ENCODE measurements at places on chromosomes 2 and 18.

DNA sequence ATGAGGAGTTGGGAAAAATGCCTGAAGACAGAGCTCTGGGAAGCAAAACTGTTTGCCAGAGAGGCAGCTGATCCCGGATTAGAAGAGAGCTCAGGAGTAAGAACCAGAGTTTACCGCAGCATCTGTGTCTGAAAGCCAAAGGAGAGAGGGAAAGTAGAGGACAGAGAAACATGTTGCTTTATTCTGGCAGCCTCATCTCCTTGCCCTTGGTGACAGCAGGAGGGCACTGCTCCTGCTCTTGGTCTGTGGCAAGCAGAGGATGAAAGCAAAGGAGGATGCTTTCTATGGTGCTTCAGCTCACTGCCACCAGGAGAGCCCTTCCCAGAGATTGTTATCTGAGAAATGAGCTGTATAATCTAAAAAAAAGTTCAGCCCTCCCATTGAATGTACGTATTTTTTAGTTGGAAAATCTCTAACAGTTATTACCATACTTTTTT is 7.7 kb downstream of the SLC1A4 start:
- peak; percentile 26 for DNase-seq

DNA sequence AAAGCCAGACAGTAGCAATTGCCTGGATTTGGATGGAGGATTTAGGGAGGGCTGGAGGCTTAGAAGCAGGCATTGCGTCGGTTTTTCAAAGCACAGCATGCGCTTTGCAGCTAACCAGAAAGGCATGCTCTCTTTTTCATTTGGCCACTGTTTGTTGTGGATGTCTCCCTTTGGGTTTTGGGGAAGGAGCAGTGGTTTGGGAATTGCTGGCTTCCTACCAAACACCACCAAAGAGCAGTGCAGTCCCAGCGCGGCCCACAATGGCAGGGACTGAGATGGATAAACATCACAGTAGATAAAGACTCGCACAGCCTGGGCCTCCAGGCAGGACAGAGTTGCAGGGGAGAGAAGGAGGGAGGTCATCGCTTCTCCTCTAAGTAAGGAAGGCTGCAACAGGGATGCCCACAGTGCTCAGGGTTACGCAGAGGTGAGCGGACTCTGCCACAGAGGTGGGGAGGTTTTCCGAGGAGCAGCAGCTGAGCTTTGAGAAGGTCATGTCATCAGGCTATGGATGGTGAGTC is 148.5 kb downstream of the MYT1L start:
- no peak for DNase-seq

DNA sequence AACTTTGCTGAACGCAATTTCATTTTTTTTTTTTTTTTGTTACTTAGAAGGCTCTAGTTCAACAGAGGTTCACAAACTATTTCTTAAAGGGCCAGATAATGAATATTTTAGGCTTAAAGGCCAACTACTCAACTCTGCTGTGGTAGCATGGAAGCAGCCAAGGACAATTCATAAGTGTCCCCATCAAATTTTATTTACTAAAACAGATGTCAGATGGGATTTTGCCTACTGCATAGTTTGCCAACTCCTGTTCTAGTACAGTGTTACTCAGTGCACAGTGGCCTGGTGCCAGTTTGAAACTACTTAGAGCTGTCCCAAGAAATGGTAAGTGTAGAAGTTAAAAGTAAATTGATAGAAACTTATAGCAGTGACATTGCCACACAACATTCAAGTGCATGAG is 949.4 kb upstream of the FANCL start:
- no peak for DNase-seq

DNA sequence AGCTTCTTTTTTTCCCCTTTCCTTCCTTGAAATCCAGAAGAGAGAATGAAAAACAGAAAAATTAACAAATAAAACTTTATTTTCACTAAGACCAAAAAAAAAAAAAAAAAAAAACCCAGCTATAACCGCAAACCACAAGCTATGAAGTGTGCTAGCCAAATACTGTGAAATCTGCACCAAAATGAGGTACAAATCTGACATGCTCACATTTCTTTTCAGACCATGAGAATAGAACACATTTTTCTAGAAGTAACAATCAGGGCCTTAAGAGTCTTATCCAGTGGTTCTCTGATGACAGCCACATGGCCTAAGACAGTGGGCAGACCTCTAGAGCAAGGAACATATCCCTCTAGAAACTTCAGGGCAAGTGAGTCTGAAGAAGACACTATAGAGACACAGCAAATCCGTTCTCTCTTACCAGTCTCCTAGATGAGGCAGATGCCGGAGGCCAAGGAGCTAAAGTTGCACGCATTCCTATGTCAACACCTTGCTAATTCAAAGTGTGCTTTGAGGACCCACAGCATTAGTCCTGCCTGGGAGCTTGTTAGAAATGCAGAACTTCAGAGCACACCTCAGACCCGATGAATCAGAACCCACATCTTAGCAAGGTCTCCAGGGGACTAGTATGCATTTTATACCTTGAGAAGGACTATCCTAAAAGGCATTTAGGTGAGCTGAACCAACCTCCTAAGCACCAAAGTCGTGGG is 317.1 kb downstream of the MYCN start:
- no peak for DNase-seq

- no peak for DNase-seq
These were observed 101.6 kb upstream of the COL5A2 start for GRCh38 chr2:189281201-189281600.

- DNase-seq, result peak; percentile 32
These were observed 184.8 kb downstream of the LNPK start for GRCh38 chr2:175817221-175817620.

DNA sequence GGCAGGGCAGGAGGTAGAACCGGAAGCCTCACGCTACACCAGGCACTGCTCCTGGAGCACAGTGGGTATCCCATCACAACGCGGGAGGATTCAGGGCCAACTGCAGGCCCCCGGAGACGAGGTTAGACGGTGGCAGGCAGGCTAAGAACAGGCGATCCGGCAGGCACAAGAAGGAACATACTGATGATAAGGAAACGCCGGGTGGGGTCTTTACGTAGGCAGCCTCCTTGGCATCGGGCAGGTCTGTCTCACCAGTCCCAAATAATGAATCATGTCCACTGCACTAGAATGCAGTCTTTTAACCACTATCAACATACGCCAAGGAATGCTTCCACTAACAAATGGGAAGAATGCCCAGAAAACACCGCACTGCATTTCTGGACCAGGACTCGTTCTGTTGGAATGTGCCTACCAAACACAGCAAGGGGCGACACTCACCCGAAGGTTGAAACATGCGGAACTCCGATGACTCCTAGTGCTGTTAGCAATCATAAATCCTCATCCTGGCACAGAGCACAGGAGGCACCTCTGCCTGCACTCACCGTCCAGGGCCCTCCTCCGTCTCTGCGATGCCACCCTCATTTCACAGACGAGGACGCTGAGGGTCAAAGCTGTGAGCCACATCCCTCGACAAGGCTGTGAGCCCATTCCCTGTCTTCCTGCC is 35.2 kb downstream of the ZNF516 start:
- peak; percentile 99 for DNase-seq

DNA sequence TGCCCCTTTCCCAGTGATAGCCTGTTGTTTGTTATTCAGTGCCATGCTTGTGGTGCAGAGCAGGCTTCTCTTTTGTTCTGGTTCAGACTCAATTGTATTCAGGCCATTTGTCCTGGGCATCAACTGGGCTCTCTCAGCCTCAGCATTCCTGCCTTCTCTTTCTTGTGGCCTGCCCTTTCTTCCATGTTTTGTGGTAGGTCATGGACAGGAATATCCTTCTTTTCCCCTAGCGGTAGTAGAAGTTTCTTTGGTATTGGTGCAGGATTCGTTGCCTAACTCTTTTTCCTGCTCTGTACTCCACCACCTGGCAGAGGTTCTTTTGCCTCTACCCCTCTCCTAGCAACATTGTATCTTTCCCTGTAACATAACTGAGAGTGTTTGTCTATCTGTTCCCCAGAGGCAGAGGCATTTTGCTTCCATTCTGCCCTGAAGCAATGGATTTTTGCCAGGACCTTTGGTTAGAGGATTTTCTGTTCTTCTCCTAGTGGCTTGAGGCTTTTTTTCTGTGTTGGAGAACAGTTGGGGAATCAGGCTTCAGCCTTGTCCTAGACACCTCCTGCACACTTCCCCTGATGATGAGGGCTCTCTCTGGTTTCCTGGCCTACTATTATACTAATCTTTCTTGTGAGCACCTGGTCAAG is 68.5 kb downstream of the NCOA1 start:
- DNase-seq, result peak; percentile 14

DNA sequence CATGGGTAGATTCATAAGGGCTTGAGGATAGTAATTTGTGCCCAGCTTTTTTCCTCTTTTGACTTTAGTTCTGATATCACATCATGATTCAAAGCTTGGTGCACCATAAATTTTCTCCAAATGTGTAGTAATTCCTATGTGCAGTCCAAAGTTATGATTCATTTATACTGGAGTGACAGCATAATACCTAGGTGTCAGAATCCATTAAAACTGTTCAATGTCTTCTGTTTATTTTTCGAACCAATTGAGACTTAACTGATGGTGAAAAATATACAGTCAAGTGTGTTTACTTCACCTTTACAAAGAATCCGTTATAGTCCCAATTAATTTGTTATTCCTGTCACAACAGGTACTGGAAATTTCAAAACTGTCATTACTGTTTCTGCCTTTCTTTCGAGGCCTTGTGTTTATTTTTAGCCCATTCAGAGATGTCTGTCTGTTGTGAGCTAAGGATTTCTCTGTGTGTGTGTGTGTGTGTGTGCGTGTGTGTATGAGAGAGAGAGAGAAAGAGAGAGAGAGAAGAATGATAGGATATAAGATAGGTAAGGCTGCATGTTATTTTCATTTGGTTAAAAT is 389.7 kb upstream of the ATP5MC3 start:
- no peak for DNase-seq

GRCh38 chr2:70399046-70399445 is 97.2 kb upstream of the FAM136A start:
- DNase-seq, result no peak

GRCh38 chr2:121201796-121202195 is 83.2 kb downstream of the TFCP2L1 start:
- DNase-seq, result no peak

DNA sequence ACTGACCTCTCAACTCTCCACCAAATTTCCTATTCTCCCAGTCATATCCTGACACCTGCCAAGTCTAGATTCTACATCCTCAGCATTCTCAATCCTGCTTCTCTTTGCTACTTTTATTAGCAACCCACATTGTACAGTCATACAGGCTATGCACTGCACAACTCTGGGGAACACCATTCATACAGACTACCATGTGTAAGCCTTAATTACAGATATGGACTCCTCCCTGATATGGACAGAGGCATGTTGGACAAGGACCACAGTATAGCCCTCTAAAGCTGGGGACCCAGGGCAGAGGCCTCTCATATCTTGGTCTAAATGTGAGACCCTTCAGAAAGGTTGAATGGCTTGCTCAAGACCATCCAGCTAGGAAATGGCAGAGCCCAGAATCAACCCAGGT is 36.3 kb downstream of the BOLA3 start:
- no peak for DNase-seq

DNA sequence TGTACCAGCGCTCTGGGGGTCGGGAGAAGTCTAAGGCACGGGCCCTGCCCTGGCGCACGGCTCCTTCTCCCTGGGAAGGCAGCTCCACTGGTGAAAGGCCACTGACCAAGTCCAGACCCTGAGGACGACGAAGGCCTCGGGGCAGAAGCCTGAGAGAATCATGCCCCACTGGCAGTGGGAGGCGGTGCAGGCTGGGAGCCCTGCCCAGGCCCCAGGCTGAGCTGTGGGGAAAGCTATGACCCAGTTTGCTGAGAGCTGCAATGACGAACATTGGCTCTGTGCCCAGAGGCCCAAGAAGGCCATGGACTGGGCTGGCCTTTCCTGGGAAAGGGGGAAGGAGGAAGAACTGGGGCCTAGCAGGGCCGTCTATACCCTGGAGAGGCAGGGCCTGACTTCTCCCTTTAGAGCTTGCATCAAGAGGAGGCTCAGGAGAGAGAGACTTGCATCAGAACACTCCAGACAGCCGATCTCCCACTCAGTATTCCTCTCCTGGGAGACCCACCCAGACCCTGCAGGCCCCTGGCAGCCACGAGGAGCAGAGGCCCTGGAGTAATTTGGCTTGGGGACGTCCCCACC is 32.9 kb downstream of the HS1BP3 start:
- peak; percentile 99 for DNase-seq

DNA sequence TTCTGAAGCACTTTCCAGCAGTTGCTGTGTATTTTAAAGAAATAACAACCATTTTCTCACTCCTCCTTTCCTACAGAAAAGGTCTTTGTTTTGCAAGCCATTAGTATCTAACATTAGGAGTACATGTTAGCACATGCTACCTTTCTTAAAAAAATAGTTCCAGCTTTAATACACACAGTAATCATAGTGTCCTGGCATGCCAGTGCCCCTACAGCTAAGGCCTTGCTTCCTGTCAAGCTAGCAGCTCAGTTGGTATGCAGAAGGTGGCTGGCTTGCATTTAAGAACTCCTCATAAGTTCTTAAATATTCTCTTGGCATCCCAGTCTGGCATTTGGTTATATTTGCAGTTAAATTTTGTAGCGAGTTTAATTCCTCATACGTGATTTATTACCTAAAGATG is 141.3 kb upstream of the IL1R2 start:
- no peak for DNase-seq
